ENCODE measurements at places on chromosomes 6 and 20.
A peak's percentile ranks its signal among the peaks of the same experiment; 100 is the strongest.

DNA sequence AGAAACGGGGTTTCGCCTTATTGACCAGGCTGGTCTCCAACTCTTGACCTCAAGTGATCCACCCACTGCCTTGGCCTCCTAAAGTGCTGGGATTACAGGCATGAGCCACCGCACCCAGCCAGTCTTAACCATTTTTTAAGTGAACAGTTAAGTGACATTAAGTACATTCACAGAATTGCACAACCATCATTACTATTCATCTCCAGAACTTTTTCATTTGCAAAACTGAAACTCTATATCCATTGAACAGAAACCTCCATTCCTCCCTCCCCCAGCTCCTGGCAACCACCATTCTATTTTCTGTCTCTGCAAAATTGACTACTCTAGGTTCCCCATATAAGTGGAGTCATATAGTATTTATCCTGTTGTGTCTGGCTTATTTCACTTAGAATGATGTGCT is 59.7 kb downstream of the PLCB4 start:
- DNase-seq: no peak

GRCh38 chr20:10906834-10907233 is 233.0 kb upstream of the JAG1 start:
- DNase-seq: no peak

GRCh38 chr6:3520281-3521230 is 63.7 kb upstream of the SLC22A23 start:
- no peak for DNase-seq

DNA sequence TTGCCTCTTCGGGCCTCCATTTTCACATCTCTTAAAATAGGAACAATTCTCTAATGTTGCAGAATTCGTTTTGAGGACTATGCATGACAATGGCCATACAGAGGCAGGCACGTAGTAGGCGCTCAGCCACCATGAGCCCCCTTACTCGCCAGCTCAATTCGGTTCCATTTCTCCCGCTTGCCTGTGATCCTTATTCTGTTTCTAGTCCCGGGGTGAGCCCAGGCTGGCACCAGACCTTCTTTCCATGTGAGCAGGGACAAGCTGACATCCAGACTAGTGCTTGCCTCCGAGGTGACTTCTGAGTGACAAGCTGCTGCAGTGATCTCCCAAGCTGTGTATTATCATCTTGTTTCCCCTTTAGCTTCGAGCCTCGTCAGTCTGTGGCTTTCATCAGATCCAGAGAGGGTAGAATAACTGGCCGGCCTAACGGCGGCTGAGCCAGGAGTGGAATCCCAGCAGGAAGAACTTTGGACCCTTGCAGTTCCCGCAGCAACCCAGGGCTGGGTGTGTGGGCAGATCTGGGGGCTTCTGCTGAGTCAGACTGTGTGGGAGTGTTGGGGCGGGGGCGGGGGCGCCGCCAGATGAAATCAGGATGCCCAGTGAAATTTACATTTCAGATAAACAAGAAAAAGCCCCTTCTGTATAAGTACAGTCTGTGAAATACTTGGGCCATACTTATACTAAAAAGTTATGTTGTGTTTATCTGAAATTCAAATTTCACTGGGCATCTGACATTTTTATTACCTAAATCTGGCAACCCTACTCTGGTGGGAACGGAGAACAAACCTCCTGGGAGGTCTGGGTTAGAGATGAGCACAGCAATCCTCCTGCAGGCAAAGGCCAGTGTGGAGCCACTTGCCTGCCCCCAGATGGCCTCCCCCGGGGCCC is 10.9 kb downstream of the BANF2 start:
- no peak for DNase-seq

DNA sequence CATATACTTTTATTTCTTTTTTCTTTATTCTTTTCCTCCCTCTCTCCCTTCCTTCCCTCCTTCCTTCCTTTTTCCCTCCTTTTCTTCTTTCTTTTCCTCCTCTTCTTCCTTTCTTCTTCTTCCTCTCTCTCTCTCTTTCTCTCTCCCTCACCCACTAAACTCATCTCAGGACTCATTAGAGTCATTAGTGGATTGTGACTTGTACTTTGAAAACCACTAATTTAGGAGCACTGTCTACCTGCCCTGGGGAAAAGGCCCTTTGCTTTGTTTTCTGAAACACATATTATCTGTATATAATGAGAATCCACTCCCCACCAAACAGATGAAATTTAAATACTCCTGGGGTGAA is 68.7 kb upstream of the CEP85L start:
- DNase-seq: no peak

GRCh38 chr20:46398963-46399362 is 7.5 kb downstream of the ELMO2 start:
- no peak for DNase-seq

DNA sequence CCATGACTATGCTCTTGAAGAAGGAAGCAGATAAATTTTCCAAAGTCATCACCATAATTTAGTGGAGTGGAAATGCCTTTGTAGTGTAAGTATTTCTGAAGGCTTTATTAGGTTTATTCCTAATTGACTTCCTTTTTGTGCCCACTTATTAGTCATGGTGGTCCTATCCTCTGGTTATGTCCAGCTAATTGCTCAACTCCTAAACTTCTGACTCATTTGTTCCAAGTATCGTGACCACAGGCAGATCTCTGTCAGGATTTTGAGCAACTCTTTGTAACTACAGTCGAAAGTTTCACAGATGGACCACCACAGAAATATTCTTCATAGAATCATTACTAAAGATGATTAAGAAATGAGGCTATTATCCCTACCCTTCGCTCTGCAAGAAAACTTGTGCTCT is 315.6 kb upstream of the PTCHD4 start:
- DNase-seq: peak; percentile 38

DNA sequence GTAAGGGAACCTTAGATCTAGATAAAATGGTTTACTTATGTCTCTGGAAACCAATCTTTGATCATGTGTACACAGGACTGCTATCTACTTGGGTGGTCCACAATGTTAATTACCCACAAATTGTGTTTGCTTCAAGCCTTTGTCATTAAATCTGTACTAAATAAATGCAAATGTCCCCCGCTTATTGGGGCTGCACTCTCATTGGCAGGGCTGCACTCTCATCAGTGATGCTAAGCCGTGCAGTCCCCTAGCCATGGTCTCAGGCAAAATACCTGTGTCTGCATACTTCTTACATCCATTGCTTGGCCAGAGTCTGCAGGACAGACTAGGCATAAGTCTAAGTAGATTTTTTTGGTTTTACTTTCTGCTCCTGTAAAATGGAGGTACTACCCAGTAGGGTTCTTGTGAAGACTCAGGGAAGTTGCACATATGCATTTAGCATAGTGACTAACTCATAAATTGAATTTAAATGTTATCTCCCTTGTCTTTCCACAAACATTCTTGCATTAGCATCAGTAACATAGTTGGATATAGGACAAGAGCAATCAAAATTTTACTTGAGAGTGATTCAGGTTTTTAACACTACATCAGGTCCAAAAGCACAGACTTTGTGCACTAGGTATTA is 117.4 kb downstream of the ASCC3 start:
- no peak for DNase-seq

- DNase-seq: no peak
Observed at GRCh38 chr6:16740097-16740496, 21.2 kb downstream of the ATXN1 start.

GRCh38 chr6:23534351-23534750 is 591.7 kb upstream of the NRSN1 start:
- no peak for DNase-seq

DNA sequence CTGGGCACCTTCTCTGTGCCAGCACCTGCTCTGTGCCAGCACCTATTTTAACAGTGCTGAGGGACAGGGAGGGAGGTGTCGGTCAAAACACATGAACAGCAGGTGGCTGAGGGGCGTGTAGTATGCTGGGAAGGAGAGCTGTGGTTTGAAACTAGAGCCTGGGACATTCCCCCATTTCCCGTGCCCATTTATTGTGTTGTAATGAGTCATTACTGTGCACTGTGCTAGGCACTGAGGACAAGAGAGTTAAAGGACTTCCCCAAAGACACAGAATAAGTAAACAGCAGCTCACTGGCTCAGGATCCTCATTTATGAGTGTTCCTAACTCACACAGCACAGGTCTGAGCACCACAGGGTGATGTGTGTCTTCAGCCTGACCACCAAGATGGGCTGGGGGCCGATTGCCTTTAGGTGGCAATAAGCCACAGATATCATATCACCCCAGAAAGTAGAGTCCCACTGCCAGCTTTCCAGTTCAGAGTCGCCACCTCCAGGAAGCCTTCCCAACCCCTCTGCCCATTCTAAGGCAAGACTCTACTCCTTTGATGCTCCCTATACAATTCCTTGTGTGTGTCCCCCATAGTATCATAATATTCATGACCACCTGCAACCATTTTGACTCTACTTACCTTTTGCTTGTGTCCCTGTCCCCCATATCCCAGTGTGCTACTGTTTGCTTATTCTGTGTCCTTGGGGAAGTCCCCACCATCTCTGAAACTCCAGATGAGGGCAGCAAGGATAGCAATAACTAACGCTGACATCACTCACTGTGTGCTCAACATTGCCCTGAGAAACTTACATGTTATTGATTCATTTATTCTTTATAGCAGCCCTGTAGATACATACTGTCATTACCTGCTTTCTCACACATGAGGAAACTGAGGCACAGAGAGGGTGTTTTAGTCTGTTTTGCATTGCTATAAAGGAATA is 87.3 kb downstream of the TOX2 start:
- no peak for DNase-seq

- no peak for DNase-seq
Observed at GRCh38 chr6:133555685-133556084, 314.5 kb downstream of the EYA4 start.

GRCh38 chr6:19837511-19838441 is 606 bp downstream of the ID4 start:
- no peak for DNase-seq

DNA sequence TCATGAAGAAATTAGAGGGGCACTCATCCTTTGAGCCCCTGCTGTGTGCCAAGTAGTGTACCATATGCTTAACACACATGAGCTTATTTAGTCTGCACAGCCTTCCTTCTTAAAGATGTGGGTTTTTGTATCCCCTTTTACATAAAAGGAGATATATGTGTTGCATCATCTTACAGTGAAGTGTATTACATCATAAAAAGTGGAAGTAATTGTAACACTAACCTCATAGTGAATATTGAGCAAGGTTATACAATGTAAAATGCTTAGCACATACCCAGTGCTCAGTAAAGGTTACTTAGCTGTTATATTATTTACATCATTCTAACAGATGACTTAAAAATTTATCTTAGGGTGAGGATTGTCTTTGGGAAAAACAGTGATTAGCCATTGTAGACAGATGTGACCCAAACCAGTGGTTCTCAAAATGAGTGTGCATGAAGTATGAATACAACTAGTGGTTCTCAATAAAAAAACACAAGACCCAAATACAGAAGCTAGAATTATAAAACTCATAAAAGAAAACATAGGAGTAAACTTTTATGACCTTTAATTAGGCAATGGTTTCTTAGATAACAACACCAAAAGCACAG is 3.8 kb upstream of the PIGU start:
- no peak for DNase-seq

DNA sequence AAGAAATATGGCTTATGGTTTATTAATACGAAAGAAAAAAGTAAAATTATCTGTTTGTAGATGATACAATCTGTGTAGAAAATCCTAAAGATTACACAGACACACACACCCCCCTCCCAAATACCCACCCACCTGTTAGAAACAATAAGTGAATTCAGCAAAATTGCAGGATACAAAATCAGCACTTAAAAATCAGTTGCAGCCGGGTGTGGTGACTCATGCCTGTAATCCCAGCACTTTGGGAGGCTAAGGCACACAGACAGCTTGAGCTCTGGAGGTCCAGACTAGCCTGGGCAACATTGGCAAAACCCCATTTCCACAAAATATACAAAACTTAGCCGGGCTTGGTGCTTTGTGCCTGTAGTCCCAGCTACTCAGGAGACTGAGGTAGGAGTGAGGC is 42.3 kb downstream of the NINL start:
- no peak for DNase-seq

DNA sequence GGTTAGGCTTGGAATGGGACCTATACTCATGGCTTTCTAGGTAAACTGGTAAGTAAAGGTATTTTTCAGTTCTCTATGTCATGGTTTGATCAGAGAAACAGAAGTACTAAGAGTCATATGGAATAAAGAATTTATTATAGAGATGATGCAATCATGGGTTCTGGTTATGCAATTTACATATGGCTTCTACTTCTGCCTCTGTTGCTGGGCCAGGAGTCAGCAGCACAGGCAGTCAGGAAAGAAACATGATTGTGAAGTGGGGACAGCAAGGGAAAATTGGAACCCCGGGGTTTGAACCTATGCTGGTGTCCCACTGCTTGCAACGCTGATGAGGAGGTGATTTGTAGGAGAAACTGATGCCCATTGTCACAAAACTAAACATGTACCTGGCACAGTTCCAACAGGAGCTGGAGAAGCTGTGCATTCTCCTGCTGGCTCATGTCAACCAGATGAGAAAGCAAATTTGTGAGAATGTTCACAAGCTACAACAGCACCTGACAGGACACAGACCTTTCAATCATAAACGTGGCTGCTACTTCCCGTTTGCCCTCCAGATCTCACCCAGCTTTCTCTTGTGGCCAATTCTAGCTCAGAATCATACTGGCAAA is 887.1 kb downstream of the TFAP2A start:
- DNase-seq: no peak

DNA sequence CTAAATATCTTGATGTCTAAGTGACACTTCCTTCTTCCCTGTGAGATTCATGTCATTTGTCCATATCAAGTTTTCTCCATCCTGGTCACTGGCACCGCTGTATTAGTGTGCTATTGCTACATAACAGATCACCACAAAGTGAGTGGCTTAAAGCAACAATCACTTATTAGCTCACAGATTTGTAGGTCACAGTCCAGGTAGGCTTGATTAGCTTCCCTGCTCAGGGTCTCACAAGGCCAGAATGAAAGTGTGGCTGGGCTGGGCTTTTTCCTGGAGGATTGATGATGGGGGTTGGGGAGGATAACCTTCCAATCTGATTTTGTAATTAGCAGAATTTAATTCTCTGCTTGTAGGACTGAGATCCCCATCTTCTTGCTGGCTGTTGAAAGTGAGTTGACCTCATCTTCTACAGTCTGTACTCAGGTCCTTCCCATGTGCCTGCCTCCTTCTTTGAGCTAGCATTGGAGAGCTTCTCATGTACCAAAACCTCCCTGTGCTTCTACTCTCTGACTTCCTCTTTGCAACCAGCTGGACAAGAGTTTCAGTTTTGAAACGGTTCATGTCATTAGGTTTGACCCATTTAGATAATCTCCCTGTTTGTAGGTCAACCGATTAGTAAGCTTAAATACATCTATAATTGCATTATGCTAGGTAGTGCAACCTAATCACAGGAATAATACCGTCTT is 152.4 kb upstream of the MAN1A1 start:
- DNase-seq: no peak
